MG63 (cell line): ENCODE measurements at places on chromosomes 3 and 15. TPM values are rescaled to one million over a fixed set of nuclear protein-coding genes. Genes with fewer than 3 reads are reported as not detected.

The KIF7 gene
- total RNA-seq = 27.4 and 42.1 TPM in 2 replicates

The NR2E3 gene
- total RNA-seq = 0.43 TPM in 1 of 2 replicates, not detected in the other

The IL17RD gene
- total RNA-seq = 0.91 and 2.5 TPM in 2 replicates

The GPR149 gene
- total RNA-seq = not detected in 2 replicates

The CCDC54 gene
- total RNA-seq = not detected in 2 replicates

The MYLK gene
- total RNA-seq = 12.5 and 15.4 TPM in 2 replicates

The PDIA5 gene
- total RNA-seq = 24.3 and 40.4 TPM in 2 replicates

The SIDT1 gene
- not detected in 2 replicates for total RNA-seq

The FAM107A gene
- 40.7 and 47.1 TPM in 2 replicates for total RNA-seq

The KLHL40 gene
- not detected in 2 replicates for total RNA-seq

The STAC gene
- 5.6 and 5.7 TPM in 2 replicates for total RNA-seq

The GPR62 gene
- not detected in 2 replicates for total RNA-seq

The LMAN1L gene
- total RNA-seq = not detected in 2 replicates

The ETV5 gene
- total RNA-seq = 21.8 and 36.4 TPM in 2 replicates

The GABRA5 gene
- total RNA-seq = 0.49 TPM in 1 of 2 replicates, not detected in the other

The EPHA3 gene
- total RNA-seq = 0.30 TPM in 1 of 2 replicates, not detected in the other

The TIMP4 gene
- total RNA-seq = 0.10 TPM in 1 of 2 replicates, not detected in the other

The CRABP1 gene
- total RNA-seq = not detected in 2 replicates

The SLC6A6 gene
- total RNA-seq = 2.6 and 3.4 TPM in 2 replicates
